ENCODE measurements at places on chromosomes 3 and 15.

DNA sequence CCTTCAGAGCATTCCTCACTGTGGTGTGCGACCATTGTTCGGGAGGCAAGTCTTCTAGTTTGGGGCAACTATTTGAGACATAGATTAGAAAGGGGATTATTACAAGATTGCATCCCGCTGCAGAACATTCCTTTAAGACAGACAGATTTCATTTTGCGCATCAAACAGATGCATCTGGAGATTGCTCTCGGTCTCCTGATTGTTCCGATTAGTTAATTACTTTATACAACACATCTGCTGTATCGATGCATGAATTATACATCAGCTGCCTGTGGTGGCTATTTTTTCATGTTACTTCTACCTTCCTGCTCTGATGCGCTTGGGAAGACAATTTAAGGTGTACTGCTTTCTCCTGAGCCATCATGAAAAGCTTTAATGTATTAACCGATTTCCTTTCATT, 10.0 kb downstream of the SATB1 start:
- no peak for DNase-seq

DNA sequence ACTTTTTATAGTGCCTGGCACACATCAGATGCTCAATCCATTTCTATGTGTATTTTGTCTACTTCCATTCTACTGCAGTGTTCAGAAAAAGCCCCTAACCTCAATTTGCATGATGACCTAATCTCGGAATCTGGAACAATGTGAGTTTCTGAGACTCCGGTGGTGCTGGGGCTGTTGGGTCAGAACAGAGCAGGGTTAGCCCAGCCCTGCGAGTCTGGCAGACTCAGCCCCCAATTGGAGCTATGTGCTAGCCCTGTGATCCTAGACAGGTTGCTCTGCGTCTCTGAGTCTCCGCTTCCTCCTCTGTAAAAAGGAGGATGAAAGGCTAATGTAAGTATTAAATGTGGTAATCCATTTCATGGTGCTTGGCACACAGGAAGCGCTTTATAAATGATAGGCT, 95.0 kb upstream of the ICE2 start:
- peak; percentile 37 for DNase-seq

DNA sequence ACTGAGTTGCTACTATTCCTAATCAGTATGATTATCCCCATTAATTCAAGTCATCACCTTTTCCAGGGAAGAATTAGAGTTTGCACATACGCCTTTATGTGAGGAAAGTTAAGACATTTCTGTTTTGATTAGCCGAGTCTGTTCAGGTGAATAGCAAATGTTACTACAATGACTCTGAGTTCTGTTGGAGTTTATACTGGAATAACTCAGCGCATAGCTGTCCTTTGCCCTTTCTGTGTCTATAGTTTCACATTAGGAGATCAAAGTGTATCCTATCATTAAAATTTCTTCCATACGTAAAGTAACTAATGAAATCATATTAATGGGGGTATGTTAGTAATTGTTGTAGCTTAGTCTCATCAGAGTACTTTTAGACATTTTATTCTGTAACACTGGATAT, 4.9 kb downstream of the RAB8B start:
- DNase-seq = no peak

GRCh38 chr3:138950701-138951100, 3.7 kb downstream of the FOXL2NB start:
- no peak for DNase-seq

GRCh38 chr3:37125195-37126073, 48.9 kb downstream of the LRRFIP2 start:
- DNase-seq = no peak

DNA sequence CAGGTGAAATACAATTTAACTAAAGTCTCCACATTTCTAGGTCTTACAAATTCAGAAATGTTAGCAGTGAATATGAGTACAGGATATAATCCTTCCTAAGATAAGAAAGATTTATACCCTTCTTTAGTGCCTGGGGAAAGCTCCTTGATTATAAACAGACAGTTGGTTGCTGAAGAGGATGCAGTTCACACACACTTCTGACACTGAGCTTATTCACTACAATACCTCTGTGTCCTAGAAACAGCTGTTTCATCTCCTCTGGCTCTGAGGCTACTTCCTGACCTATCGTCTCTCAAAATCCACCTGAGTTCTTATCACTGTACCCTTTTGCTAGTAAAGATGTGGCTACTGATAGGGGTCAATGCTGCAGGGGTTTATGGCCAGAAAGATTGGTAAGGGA, 57.1 kb downstream of the TP63 start:
- no peak for DNase-seq

GRCh38 chr15:85690561-85691231, 104.0 kb downstream of the KLHL25 start:
- DNase-seq = no peak

DNA sequence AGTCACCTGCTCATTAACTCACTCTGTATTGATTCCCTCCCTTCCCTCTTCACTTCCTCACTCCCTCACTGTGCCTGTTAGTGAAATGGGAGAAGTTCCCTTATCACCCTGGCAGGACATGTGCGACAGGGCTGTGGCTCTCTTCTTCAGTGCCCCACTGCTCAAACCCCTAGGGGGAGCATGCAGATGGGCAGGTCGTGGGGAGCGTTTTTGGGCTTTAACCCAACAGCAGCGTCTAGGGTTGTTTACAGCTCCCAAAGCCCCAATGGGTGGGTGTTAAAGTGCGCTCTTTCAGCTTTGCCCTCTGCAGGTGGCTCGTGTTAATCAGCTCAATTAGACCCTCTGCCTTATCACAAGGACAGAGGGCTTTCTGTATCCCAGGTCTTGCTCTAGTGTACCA, 447.8 kb upstream of the PROK2 start:
- DNase-seq = no peak

- DNase-seq = no peak
Measured at GRCh38 chr3:29475305-29475840, 194.5 kb downstream of the RBMS3 start.

DNA sequence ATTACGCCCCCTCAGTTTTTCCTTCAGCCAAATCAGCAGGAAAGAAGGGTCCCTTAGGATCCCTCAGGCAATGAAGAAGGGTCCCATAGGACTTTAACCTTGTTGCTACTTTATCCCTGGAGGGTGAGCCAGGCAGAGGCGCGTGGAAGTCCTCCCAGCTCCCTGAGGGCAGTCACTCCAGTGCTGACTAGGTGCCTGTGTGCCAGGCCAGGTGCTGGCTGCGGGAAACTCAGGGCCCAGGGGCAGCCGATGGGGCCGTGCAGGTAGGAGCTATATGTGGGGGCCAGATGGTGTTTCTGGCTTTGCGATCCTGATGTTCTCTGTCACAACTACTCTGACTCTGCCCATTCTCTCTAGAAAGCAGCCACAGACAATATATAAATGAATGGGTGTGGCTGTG, 42.8 kb upstream of the IQSEC1 start:
- DNase-seq = no peak

DNA sequence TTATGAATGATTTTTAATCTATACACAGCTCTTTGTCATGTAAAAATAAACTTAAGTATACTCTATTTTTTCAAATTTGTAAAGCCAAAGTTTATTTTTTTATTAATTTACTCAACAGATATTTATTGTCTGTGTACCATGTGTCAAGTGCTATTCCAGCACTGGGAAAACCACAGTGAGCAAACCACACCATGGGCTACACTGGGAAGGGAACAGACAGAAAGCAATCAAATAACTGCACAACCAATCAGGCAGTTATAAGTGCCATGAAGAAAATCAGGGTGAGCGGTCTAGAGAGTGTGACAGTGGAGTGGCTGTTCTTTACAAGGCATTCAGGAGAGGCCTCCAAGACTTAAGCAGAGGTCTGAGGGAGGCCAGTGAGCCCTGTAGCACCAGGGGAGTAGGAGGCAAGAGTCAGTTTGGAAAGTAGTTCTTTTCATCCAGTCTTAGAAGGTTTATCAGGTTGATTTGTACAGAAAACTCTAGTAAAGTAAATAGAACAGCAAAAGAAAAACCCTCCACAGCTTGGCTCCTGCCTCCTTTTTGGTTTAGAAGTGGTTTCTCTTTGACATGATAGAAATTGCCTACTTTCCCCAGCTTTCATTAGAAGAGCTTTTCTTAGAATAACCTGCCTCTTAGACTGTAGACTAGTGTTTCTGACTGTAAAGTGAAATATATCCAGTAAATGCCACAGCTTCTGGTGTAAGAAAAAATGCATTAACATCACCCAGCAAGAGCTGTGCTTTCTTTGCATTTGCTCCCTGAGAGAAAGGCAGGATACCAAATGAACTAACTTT, 13.7 kb downstream of the EIF2AK4 start:
- no peak for DNase-seq

DNA sequence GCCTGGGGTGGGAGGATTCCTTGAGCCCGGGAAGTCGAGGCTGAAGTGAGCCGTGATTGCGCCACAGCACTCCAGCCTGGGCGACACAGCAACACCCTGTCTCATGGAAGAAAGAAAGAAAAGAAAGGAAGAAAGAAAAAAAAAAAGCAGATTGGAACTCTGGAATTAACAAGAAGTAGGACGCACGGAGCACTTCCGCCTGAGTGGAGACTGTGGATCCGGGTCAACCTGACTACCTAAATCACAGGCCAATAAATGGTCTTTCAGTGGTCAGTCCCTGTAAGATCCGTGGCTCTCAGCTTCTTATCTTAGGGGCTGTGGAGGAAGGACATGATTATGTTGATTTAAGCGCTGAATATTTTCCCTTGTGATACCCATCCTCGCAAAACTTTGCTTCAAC, 2.4 kb upstream of the PPARG start:
- DNase-seq = no peak

DNA sequence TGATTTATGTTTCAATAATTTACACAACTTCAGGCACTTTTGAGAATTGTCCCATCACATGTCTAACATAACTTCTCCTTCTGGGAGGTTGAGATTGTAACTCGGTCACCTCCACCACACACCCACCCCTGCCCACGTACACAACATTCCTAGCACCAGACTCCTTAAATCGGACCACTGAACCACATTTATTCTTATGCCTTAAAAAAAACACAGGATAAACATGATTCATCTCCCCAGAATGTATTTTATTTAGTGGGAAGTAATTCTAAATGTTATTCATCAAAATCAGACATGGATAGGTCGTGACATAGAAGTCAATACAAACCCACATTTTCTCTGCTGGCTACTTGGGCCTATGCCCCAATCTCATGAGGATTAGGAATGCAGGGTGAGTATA, 3.0 kb downstream of the SNTN start:
- no peak for DNase-seq

DNA sequence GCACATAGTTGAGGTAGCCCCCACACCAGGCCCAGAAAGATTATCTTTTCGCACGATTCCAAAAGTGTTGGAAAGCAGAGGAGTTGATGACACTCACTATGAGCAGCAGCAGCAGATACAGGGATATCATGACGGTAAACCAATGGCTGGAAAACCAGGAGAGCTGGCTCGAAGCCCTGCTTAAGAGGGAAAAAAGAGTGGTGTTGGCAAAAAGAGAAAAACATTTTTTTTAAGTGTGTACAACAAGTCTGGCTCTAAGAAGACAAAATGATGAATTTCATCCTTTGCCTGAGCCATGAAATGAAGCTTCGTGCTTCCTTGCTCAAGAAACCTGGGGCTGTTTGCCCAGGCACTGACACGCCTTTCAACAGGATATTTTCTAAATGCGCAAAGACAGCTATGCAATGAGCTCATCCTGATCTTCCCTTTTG, 27.3 kb downstream of the PARP16 start:
- DNase-seq = no peak

DNA sequence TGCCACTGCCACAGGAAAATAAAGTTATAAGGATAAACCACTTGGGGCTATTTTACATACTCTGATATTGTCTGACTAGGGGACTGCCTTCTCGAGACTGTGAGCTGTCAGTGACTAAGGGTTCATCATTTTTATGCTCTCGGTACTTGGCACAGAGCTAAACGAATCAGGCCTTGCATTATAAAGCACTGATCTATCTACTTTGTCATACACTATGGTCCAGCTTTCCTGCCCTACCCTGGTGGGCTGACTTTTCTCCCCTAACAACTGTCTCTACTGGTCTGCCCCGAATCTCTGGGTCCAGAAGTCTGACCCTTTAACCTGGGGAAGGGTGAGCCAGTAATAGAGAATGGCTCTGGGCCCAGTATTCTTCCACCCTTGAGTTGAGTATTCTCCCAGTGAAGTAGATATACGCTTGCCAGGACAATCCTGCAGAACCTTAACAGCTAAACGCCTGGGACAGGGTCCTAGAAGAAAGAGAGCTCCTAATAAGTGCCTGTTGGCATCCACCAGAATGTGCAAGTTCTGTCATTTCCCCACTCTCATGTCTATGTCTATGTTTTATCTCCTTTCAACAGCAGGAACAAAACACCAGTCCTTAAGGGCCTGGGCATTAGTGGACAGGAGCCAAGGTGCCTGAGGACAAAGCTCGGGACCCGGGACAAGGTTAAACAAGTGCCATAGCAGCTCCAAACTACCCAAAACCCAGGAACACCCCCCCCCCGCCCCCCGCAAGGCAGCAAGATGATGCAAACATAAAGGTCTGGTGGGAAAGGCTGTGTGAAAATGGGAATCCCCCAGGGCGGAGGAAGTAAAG, 1.2 kb downstream of the LARP6 start:
- no peak for DNase-seq

DNA sequence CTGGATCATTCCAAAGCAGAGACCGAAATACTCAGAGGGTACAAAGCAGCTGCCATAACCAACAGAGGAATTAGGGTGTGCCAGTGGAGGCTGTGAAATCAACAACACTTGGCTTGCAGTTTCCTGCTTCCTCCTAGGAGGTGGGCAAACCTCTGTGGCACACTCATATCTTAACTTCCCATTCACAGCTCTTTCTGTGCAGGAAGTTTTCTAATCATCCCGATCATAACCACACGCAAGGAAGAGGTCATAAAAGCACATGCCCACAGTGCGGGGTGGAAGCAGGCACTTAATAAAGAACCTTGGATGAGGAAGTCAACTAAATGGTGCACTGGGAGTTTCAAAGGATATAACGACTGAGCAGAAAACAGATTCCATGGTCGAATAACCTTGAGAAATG, 5.1 kb downstream of the SCAMP2 start:
- no peak for DNase-seq

GRCh38 chr15:36622197-36622795, 42.9 kb downstream of the CDIN1 start:
- no peak for DNase-seq
